ENCODE measurements at places on chromosomes 16 and 17.

DNA sequence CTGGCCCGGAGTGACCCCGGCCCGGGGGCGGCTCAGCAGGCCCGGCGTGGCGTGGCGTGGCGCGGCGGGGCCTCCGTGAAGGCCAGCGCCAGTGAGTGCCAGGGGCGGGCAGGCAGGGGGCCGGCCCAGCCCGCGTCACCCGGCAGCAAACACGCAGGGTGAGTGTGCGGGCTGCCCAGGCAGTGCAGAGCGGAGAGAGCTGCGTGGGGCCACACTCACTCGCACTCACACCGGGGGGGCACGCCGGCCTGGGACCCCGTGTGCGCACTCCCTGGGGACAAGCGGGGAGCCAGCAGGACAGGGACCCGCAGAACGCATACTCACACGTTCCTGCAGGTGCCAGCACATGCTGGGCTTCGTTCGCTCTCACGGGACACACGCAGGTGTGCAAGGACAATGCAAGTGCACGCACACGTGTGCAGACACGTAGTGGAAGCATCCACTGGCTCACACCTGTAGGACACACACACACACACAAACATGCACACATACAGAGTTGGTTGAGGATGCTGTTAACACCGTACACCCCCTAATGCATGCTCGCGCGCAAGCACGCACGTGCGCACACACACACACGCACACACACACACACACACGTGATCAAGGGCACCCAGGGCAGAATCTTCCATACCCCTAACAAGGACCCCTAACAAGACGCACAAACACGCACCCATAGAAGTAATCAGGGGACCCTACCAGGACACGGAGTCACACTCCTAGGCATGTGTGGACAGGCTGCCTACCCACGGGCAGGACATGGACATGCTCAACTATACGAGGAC is 7.7 kb downstream of the USP6 start:
- no peak for DNase-seq

- no peak for DNase-seq
Observed at GRCh38 chr16:69941251-69942098, 9.7 kb upstream of the CLEC18A start.

DNA sequence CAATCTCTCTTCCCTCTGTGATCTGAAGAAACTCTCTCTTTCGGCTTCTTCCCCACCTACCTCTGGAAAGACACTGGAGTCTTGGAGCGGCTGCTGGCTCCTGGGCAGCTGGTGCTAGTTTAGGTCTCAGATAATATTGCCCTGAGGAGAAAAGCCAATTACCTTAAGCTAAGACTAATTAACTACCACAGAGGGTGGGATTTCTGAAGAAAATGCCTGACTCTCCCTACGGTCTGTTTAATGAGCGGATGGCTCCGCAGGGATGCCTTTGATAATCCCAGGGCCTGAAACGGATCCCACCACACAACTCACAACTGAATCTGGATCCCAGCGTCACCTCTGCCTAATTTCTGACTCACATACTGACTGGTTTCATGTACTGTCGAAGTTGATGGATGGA is 127.0 kb upstream of the NLRP1 start:
- no peak for DNase-seq

DNA sequence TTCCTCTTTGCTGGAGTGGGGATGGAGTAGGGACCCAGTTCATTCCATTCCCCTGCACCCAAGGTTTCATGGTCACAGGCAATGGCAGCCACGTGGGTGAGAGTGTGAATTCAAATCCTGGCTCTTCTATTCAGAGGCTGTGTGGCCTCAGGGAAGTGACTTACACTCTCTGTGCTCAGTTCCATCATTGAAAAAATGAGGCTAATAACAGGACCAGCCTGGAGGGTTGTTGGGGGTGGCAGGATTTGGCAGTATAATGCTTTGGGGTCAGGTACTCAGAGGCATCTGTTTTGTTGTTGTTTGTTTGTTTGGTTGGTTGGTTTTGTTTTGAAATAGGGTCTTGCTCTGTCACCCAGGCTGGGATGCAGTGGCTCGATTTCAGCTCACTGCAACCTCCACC is 2.2 kb upstream of the CRISPLD2 start:
- DNase-seq: no peak

- peak; percentile 16 for DNase-seq
Observed at GRCh38 chr17:41308251-41308917, 725 bp downstream of the KRTAP16-1 start.

All from renal cortical epithelial cell (primary cell).